ENCODE measurements at places on chromosomes 3 and 15. TPM values are rescaled to one million over a fixed set of nuclear protein-coding genes. Genes with fewer than 3 reads are reported as not detected.

- no peak overlapping the region for H3K4me3 ChIP-seq
- no peak overlapping the region for H3K27ac ChIP-seq
- H3K4me1 ChIP-seq: no peaks in the 10 kb centered on the region
- peaks cover 80% of the 10 kb centered on the region for H3K36me3 ChIP-seq
Observed at GRCh38 chr3:57910990-57911389, 97.2 kb upstream of the FLNB start.

DNA sequence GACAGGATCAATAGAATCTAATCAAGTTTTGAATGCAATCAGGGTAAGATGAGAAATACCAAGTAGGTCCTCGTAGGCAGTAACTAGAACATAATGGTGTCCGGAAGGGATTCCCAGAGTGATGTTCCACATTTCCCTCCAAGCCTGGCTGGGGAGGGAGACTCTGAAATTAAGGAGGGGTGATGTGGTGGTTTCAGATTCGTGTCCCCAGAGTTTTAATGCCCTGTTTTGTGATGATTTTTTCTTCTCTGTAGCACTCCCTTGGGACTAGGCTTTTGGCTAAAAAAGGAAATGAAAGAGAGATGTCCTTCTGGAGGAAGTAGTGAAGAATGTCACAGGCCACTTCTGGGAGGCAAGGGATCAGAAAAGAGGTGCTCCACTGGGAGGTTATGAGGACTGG lies 108.3 kb upstream of the CACNA2D3 start:
- H3K4me1 ChIP-seq: no peaks in the 10 kb centered on the region
- no peaks in the 10 kb centered on the region for H3K27me3 ChIP-seq
- H3K27ac ChIP-seq: no peak overlapping the region
- DNase-seq: peak; percentile 29

Gene GHSR
- not detected for total RNA-seq

Gene ANKDD1A
- 1.2 TPM for total RNA-seq

- H3K27me3 ChIP-seq: no peaks in the 10 kb centered on the region
- DNase-seq: no peak
- no peak overlapping the region for H3K27ac ChIP-seq
- H3K4me3 ChIP-seq: no peak overlapping the region
- H3K36me3 ChIP-seq: no peaks in the 10 kb centered on the region
Observed at GRCh38 chr15:101255051-101255395, 3.2 kb upstream of the CHSY1 start.

DNA sequence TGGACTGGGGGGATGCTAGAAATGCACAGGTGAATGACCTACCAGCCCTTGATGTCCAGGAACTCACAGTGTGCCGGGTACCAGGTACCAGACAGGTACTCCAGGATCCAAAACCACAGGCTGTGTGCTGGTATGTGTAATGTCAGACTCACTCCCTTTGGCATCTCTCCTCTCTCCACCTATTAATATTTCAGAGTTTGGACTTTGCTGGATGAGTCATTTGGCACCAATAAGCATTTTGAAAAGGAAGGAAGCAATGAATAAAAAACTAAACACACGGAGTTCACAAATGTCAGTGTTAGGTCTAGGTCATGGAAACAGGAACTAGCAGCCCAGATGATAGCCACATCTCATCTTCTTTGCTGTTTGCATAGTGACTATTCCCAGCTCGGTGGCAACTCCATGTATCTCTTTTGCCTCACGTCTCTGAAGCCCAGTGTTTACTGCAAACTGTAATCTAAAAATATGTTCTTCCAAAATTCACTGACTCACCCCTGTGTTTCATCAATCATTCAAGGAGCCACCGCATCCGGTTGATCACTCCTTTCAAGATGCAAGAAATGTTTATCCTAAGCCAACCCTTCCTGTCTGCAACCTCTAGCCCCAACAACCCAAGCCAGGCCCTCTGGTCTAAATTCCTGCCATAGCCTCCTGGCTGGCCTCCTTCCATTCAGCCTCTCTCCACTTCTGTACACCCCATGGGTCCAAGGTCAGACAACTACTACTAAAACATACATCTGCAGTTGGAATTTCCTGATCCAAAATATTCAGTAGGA lies 8.4 kb downstream of the ITGB5 start:
- H3K27me3 ChIP-seq: no peaks in the 10 kb centered on the region
- H3K4me1 ChIP-seq: peaks cover 68% of the 10 kb centered on the region
- DNase-seq: no peak
- no peak overlapping the region for H3K4me3 ChIP-seq
- H3K36me3 ChIP-seq: peaks cover 5% of the 10 kb centered on the region

Gene GPR15
- total RNA-seq: not detected

DNA sequence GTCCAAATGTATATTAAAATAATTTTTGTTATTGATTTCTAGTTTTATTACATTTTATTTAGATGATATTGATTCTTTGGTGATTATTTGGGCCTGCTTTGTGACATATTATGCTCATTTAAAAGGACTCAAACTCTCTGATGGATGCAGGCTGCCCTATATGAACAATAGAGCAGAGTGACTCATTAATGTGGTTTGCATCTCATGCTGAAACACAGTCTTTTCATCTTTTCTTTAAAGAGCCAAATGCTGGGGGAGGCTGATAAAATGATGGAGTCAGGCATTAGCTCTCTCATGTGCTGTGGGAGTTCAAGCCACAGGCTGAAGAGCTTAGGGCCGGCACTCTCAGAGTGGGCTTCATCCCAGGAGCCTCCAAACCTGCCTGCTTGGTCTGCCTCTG lies 7.2 kb downstream of the PLA1A start:
- peaks cover 26% of the 10 kb centered on the region for H3K4me1 ChIP-seq
- H3K4me3 ChIP-seq: no peak overlapping the region
- H3K27me3 ChIP-seq: no peaks in the 10 kb centered on the region
- DNase-seq: no peak

GRCh38 chr3:106678657-106679390 lies 698.4 kb upstream of the CCDC54 start:
- no peak overlapping the region for H3K4me3 ChIP-seq
- H3K4me1 ChIP-seq: no peaks in the 10 kb centered on the region
- H3K36me3 ChIP-seq: no peaks in the 10 kb centered on the region

DNA sequence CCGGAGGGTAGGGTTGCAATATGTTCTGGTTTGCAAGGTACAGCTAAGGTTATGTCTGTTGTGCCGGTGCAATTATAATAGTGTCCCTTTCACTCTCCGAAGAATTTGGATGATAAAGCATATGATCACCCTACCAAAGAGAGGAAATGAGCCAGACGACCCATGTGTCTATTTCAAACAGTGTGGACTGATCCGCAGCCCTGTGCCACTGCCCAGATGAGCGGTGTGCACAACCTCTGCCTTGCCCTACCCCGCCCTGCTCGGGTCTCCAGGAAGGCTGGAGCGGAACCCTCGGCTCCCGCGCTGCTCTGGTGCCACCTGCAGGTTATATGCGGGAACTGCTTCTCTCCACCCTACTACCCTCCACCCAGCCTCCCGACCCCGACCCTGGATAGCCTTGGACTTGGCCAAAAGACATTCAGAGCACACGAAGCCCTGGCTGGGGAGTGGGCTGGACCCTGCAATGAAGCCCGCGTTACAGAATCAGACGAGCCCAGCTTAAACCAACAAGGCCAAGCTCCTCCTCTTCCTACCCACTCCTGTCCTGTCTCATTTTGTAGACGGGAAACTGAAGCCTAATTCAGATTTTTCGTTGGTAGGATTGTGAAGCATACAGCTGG lies 68.4 kb upstream of the CHRNB4 start:
- no peak overlapping the region for H3K4me3 ChIP-seq
- H3K27me3 ChIP-seq: no peaks in the 10 kb centered on the region
- H3K4me1 ChIP-seq: no peaks in the 10 kb centered on the region
- DNase-seq: peak; percentile 58
- H3K27ac ChIP-seq: no peak overlapping the region

GRCh38 chr3:99373088-99373845 lies 265.1 kb upstream of the COL8A1 start:
- no peak overlapping the region for H3K27ac ChIP-seq
- DNase-seq: no peak
- H3K36me3 ChIP-seq: no peaks in the 10 kb centered on the region
- H3K27me3 ChIP-seq: no peaks in the 10 kb centered on the region

- no peak for DNase-seq
- H3K27ac ChIP-seq: no peak overlapping the region
Observed at GRCh38 chr3:115806501-115806900, 183.2 kb downstream of the GAP43 start.

DNA sequence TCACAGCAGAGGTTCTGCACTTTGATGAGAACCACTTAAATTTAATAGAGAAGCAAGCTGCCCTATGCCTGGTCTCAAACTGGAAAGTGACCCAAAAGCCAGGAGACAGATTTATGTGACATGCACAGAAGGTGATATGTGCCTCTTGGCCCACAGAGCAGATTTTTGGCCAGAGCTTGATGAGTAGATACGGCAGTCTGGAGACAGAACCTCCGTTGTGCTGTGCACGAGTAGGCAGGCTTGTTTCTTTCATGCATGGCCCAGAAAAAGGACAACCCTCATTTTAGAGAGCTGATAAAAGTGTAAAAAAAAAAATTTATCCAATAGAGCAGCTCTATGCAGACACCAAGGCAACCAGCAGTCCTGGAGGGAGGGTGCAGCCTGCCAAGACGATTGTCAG lies 423.1 kb downstream of the CNTN6 start:
- no peaks in the 10 kb centered on the region for H3K4me1 ChIP-seq
- no peak for DNase-seq
- H3K36me3 ChIP-seq: no peaks in the 10 kb centered on the region
- no peak overlapping the region for H3K4me3 ChIP-seq

Gene CACNA1D
- 0.77 TPM for total RNA-seq

Gene TMEM45A
- total RNA-seq: 2.3 TPM

DNA sequence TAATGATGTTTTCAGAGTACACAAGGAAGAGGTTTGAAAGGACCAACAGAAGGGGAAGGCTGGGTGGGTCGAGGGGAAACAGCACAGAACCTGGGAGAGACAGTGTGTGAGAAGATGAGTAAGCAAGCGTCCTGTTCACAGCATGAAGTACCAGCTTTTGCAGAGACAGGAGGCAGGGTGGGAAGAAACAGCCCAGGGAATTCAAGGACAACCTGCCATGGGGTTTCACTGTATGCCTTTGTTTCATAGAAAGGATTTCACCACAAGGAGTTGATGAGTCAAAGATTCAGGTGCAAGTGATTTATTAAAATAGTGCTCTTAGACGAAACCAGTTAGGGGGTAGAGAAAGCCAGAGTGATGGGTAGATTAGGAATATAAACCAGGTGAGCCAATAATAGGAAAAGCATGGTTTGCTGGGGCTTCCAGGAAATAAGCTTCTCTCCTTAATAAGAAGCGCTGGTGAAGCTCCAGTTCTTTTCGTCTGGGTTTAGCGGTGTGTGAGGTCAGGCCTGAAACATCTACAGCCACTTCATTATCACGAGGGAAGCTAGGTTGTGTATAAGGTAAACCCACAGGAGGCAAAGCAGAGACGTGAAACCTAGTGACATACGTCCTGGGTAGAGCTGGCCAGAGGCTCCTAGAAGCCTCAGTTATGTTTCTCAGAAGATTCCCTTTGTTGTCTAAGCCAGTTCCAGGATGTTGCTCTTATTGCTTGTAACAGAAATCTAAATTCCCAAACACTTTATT lies 3.9 kb downstream of the HHLA2 start:
- no peak overlapping the region for H3K27ac ChIP-seq
- no peak overlapping the region for H3K4me3 ChIP-seq
- no peaks in the 10 kb centered on the region for H3K27me3 ChIP-seq
- no peaks in the 10 kb centered on the region for H3K36me3 ChIP-seq
- DNase-seq: no peak

GRCh38 chr15:67824976-67825880 lies at the start of gene SKOR1:
SKOR1 (plus strand) TSS chr15:67825509; CDS start chr15:67825603, 94 bp downstream.
- no peak for DNase-seq
- peaks cover 80% of the 10 kb centered on the region for H3K4me1 ChIP-seq
- H3K27me3 ChIP-seq: peaks cover 100% of the 10 kb centered on the region
- no peaks in the 10 kb centered on the region for H3K36me3 ChIP-seq
- H3K27ac ChIP-seq: no peak within 1 kb of the TSS

DNA sequence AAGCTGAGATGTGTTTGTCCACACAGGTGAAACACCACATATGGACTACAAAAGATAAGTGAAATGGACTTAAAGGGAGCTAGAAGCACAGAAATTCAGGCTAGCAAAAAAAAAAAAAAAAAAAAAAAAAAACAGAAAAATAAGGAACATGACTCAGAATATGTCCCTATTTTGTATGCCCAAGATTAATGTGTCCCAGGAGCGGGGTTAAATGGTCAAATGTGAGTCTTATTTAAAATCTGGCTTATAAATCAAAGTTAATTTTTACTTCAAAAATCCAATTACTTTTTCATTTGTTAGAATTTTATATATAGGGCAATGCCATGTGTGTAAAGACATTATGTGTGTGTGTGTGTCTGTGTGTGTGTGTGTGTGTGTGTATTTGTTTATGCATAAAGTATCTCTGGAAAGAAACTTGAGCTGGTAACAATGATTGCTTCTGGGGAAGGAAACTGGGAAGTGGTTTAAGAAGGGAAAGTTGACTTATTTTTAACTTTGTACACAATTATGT lies 986.5 kb downstream of the ROBO2 start:
- no peaks in the 10 kb centered on the region for H3K36me3 ChIP-seq
- no peaks in the 10 kb centered on the region for H3K4me1 ChIP-seq
- H3K27ac ChIP-seq: no peak overlapping the region
- H3K27me3 ChIP-seq: no peaks in the 10 kb centered on the region
- H3K4me3 ChIP-seq: no peak overlapping the region

Gene ANKUB1
- not detected for total RNA-seq

DNA sequence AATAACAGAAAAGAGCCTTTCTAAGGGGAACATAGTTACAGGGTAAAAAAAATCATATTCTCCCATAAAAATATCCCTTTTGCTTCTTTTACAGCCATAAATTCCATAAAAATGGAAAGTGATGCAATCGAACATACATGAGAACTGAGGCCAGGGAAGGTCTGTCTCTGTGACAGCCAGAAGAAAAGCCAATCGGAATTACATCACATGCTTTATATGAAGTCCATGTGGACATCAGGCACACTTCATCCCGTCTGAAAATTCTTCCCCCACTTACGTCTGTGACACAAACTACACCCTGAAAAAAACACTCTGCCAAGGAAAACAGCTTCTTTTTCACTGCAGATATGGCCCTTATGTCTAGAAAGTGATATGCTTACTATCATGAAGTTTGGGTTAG lies 323.5 kb downstream of the ERC2 start:
- DNase-seq: no peak
- H3K27ac ChIP-seq: no peak overlapping the region
- H3K4me1 ChIP-seq: peaks cover 6% of the 10 kb centered on the region
- no peak overlapping the region for H3K4me3 ChIP-seq
- H3K36me3 ChIP-seq: no peaks in the 10 kb centered on the region

DNA sequence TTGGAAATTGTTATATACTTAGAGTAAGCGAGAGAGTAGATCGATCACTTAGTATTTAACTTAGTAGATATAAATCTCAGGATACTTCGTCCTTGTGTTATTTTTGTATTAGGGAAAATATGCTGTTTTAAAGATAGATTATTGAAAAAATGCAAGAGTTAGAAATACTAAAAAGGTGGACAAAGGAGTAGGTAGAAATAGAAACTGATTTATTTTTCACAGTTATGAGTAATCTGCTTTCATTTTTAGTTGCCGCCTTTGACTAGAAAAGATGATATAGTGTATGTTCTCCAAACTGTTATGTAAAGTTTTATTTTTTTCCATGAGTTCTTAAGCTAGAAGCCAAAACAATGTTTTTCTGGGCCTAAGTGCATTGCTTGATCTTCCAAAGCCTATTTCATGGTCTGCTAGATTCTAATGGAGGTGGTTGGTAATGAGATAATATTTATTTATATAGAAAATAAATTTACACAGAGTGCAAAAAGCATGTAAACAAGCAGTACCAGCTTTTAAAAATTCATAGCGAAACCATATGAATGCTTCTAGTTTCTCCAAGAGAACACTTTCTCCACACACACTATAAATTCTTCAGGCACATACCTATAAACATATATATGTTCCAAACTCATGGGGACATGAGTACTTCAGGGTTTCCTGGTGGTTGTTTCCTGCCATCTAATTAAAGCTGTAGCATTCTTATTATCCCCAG lies 61.1 kb downstream of the DIPK2A start:
- no peak overlapping the region for H3K4me3 ChIP-seq
- no peak for DNase-seq
- no peaks in the 10 kb centered on the region for H3K27me3 ChIP-seq
- peaks cover 3% of the 10 kb centered on the region for H3K4me1 ChIP-seq
- no peak overlapping the region for H3K27ac ChIP-seq
- no peaks in the 10 kb centered on the region for H3K36me3 ChIP-seq

All from heart right ventricle (tissue), 16 donors.